Testis (tissue), 5 donors: ENCODE measurements at places on chromosomes 7 and 10. TPM values are rescaled to one million over a fixed set of nuclear protein-coding genes. Genes with fewer than 3 reads are reported as not detected.

Gene HMX2
- total RNA-seq, result 0.47 TPM

Gene CALD1
- total RNA-seq, result 135 TPM

Gene OAT
- 115 TPM for total RNA-seq

Gene BMPER
- 2.8 TPM for total RNA-seq

Gene EIF4H
- total RNA-seq, result 157 TPM

Gene ATRNL1
- 61.3 TPM for total RNA-seq

Gene DNAJC1
- 59.6 TPM for total RNA-seq

Gene CROT
- 10.5 TPM for total RNA-seq

Gene PILRA
- total RNA-seq, result 18.0 TPM

Gene FAM25C
- not detected for total RNA-seq

Gene PHF14
- total RNA-seq, result 55.7 TPM

Gene CYP26C1
- 0.31 TPM for total RNA-seq

DNA sequence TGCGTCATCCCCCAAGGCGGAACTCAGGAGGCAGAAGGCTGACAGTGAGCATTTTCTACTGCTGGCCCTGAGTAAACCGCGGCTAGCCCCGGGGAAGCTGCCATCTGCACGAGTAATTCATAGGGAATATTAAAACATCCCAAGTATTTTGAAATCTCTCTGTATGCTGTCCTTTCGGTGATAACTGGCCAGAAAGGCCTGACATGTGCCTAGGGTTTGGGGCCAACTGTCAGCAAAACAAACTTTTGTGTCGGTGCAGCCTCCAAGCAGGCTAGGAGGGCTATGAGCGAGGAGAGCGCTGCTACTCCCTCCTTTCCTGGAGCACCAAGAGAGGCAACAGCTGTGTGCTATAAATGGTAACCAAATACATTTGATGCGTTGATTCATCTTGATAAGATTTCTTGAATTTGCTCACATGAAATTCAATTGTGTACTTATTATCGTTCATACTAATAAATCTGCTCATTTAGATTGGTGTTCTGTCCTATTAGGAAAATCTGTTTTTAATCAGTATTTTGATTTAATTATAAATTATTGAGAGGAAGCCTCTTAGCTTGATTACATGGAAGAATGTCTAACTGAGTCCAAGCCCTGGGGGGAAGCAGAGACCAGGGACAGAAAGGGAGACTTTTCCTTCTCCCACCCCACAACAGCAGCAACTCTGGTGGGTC, 124.4 kb upstream of the NPS start:
- no peak for DNase-seq

DNA sequence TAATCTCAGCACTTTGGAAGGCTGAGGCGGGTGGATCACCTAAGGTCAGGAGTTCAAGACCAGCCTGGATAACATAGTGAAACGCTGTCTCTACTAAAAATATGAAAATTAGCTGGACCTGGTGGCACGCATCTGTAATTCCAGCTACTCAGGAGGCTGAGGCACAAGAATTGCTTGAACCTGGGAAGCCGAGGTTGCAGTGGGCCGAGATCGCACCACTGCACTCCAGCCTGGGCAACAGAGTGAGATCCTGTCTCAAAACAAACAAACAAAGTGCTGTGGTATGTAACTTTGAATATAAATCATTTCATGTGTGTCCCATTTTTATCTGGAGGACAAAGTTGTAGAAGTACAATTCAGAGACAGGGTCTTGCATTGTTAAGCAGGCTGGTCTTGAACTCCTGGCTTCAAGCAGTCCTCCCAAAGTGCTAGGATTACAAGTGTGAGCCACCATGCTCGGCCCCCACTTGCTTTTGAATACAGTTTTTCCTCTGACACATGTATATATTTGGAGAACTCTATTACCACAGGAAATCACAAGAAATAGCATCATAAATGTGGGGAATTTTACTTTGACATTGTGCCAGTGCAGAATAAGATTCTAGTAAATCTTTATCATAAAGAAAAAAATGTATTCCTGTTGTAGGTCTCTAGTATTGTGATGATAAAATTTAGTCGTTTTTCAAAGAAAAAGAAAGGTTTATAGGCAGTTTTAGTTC, 32.6 kb downstream of the PTPN12 start:
- no peak for DNase-seq

DNA sequence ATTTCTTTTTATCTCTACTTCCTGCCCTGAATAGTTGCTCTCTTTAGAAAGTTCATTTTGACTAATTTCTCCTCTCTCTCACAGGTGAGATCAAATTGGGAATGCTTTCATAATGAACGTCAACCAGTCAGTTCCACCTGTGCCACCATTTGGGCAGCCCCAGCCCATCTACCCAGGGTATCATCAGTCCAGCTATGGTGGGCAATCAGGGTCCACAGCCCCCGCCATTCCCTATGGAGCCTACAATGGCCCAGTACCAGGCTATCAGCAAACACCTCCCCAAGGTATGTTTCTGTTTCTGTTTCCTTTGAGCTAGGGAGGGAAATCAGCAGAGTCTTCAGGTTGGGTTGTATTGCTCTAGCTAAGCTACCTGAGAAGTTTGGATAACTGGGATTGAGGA, 2.5 kb downstream of the SEC24C start:
- DNase-seq, result no peak

DNA sequence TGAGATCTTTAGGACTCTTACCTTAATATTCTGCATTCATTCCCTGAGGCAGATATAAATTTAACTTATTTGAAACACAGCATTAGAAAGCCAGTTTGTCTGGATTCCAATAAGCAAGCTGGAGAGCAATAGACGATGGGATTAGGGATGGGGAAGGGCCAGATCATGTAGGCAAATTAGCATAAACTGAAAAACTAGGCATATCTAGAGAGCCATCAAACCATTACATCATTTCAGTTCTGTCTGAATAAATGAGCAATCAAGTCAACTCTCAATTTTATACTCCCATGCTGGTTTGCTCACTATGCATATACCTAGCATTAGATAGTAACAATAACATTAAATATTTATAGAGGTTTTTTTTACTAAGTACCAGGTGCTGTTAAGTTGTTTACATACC, 583.6 kb upstream of the LRRN3 start:
- no peak for DNase-seq

- no peak for DNase-seq
Measured at GRCh38 chr7:143300959-143301935, 13.1 kb downstream of the CASP2 start.

GRCh38 chr7:4797858-4798705, 22.7 kb downstream of the AP5Z1 start:
- DNase-seq, result peak; percentile 44

DNA sequence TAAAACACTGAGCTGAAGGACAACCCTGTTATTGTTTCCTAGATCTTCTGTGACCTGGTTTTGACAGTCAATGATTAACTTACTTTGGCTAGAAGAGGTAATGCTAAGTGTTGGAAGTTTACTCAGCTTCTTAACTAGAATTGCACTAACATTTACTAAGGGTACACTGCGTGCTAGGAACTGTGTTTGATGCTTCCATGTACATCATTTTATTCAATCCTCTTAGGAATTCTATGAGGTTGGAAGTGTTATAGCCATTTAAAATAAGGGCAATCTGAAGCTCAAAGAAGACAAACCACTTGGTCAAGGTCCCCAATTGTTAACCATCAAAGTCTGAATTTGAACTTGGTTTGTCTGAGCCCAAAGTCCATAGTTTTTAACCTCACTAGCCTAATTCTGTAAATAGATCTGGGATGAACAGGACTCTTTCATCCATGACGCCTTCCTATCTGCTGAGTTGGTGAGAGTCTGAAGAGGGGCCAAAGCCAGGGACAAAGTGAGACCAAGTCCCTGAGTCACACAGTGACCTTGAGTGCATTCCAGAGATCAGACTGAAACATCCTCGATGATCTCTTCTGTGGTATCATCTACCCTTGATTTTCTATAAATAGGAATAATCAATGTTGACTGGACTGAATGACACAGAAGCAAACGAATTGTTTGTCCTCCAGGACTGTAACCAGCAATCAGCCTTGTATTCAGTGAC, 29.2 kb upstream of the ZNRF2 start:
- no peak for DNase-seq

DNA sequence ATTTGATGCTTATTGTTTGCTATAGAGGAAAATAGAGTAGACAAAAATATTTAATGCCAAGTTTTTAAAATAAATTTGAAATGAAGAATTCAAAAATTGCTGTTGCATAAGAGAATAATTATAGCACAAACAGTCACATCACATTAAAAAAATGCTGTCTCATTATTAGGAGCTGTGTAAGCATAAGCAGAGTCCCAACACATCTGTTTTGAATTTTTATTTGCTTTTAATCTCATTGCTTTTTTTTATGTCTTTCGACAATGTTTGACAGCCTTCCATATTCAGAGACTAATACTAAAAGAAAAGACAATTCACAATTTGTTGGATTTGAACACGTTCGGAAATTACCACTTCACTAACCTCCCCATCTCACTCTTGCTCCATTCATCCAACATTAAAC, 143.5 kb downstream of the TFPI2 start:
- no peak for DNase-seq

GRCh38 chr10:78211561-78212051, 177.9 kb downstream of the RPS24 start:
- peak; percentile 38 for DNase-seq

- no peak for DNase-seq
Measured at GRCh38 chr10:72265508-72265907, 8.2 kb upstream of the DDIT4 start.

- DNase-seq, result no peak
Measured at GRCh38 chr7:18693816-18694215, 198.3 kb downstream of the HDAC9 start.

DNA sequence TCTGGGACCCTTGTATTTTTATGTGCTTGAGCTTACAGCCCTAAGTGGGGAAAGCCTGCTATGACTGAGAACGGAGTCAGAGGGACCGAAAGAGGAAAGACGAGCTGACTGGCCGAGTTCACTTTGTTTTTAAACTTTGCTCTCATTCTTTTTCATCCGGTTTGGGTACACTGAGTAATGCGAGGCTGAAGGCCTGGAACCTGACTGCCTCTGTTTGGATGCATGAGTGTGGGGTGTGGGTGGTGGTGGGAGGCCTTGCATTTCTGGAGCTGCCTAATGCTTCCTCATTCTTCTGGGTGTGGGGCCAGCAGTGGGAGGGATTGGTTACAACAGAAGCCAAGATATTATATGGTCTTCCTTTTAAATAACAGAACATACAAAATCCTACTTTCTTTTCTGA, 155.5 kb downstream of the BUB3 start:
- DNase-seq, result peak; percentile 21

DNA sequence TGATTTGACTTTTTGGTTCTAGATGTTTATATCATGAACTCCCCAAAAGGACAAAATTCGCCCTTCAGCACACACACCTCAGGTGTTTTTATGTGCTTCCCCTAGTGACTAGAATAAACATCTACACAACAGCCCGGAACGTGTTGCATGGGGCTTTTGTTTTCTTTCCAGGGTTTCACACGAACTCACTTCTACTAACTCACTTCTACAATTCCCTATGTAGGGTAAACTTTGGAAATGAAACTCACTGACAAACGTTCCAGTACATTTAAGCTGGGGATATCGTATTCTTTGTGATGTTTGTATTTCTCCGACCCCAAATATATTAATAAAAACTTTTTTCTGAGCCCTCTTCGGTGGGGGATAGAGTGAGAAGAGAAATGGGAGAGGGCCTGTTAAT, 1.4 kb downstream of the TRA2A start:
- no peak for DNase-seq
